Neural crest cell (in vitro differentiated cells): ENCODE measurements at places on chromosomes 2 and 18. TPM values are rescaled to one million over a fixed set of nuclear protein-coding genes. Genes with fewer than 3 reads are reported as not detected.

DNA sequence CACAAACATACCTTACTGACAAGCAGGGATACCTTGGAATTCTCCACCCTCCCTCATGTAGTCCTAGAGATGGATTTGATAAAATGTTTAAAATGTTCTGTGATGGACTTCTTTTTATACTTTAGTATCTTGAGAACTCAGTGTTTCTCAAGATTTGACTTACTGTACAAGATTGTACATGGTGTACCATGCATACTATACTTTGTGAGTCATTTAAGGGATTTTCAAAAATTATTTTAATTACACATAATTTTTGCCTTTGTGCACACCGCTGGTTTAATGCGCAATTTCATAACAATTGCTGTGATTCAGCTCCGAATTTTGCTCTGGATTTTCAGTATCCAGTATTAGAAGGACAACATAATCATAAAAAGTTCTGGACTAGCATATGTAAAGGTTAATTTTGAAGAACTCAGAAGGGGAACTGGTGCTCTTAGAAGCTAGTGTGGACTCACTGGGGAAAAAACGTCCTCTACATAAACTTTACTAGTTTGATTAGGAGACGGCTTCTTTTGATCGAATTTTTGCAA, 78.6 kb upstream of the ACSL3 start:
- H3K4me1 ChIP-seq: peaks cover 10% of the 10 kb centered on the region
- H3K36me3 ChIP-seq: peaks cover 4% of the 10 kb centered on the region
- H3K4me3 ChIP-seq: no peak overlapping the region
- DNase-seq: no peak

- no peaks in the 10 kb centered on the region for H3K27me3 ChIP-seq
- H3K36me3 ChIP-seq: peaks cover 2% of the 10 kb centered on the region
- H3K4me1 ChIP-seq: peaks cover 35% of the 10 kb centered on the region
Measured at GRCh38 chr2:226031647-226032501, 632.4 kb downstream of the NYAP2 start.

GRCh38 chr2:148888986-148889385, 14.0 kb downstream of the KIF5C start:
- no peak for DNase-seq
- H3K27me3 ChIP-seq: peaks cover 9% of the 10 kb centered on the region
- H3K4me1 ChIP-seq: peaks cover 27% of the 10 kb centered on the region
- H3K4me3 ChIP-seq: peak overlapping the region; percentile 80
- peaks cover 19% of the 10 kb centered on the region for H3K36me3 ChIP-seq

GRCh38 chr18:78875016-78875777, 104.4 kb upstream of the SALL3 start:
- H3K36me3 ChIP-seq: no peaks in the 10 kb centered on the region
- H3K4me3 ChIP-seq: no peak overlapping the region
- H3K27me3 ChIP-seq: no peaks in the 10 kb centered on the region
- H3K27ac ChIP-seq: no peak overlapping the region

DNA sequence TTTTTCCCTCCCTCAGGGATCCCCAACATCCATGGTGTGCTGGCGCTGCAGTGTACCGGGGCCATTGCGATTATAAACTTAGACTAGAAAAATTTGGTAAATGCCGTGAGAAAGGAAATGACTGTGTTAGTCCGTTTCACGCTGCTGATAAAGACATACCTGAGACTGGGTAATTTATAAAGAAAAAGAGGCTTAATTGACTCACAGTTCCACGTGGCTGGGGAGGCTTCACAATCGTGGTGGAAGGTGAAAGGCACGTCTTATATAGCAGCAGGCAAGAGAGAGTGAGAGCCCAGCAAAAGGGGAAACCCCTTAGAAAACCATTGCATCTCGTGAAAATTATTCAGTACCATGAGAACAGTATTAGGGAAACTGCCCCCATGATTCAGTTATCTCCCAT, 44.3 kb downstream of the NTSR2 start:
- peaks cover 43% of the 10 kb centered on the region for H3K36me3 ChIP-seq
- H3K27ac ChIP-seq: no peak overlapping the region
- no peaks in the 10 kb centered on the region for H3K27me3 ChIP-seq

- no peak overlapping the region for H3K27ac ChIP-seq
- no peak for DNase-seq
- H3K4me3 ChIP-seq: no peak overlapping the region
- peaks cover 32% of the 10 kb centered on the region for H3K4me1 ChIP-seq
- no peaks in the 10 kb centered on the region for H3K36me3 ChIP-seq
Measured at GRCh38 chr2:173414823-173415322, 60.2 kb downstream of the CDCA7 start.

DNA sequence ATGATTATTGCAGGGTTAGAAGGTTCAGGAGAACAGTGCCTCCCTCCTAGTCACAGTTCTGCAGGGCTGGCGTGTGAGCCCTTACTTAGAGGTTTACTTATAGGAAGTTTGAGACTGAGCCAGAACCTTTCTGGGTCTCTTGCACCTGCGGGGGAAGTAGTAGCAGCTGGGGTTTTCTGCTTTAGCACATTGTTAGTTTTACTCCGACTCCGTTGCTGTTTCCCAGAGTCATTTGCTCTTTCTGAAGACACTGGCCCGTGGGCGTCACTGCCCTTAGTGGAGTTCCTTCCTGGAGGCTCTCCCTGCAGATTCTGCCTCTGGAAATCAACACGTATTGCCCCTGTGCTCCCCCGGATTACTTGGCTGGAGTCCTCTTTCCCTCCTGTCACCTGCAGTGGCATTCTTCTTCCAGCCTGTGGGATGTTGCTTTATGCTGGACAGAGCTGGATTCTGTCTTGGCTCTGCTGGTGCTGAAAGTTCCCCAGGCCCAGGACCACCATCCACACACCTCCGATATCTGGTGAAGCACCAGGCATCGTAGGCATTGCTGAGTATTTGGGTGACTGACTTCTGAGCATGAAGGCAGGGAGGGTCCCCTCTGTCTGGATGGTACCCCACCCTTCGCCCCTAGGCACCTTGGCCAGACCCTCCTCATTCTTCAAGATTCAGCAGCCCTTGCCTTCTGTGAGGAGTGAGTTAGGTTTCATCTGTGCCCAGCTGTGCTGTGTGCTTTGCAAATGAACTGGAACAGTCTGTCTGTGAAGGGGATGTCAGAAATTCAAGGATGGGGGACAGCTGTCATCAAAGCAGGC, 51.7 kb downstream of the AGAP1 start:
- H3K4me3 ChIP-seq: no peak overlapping the region
- H3K4me1 ChIP-seq: peaks cover 34% of the 10 kb centered on the region
- no peaks in the 10 kb centered on the region for H3K27me3 ChIP-seq
- no peaks in the 10 kb centered on the region for H3K36me3 ChIP-seq
- DNase-seq: no peak

GRCh38 chr2:9760069-9760901, 83.0 kb upstream of the TAF1B start:
- H3K27me3 ChIP-seq: peaks cover 20% of the 10 kb centered on the region
- peaks cover 25% of the 10 kb centered on the region for H3K4me1 ChIP-seq
- no peak for DNase-seq
- H3K27ac ChIP-seq: peak overlapping the region; percentile 89

GRCh38 chr2:127410871-127411652, 7.2 kb upstream of the PROC start:
- no peak overlapping the region for H3K4me3 ChIP-seq
- peaks cover 13% of the 10 kb centered on the region for H3K27me3 ChIP-seq
- no peak overlapping the region for H3K27ac ChIP-seq
- peaks cover 3% of the 10 kb centered on the region for H3K4me1 ChIP-seq
- no peaks in the 10 kb centered on the region for H3K36me3 ChIP-seq

DNA sequence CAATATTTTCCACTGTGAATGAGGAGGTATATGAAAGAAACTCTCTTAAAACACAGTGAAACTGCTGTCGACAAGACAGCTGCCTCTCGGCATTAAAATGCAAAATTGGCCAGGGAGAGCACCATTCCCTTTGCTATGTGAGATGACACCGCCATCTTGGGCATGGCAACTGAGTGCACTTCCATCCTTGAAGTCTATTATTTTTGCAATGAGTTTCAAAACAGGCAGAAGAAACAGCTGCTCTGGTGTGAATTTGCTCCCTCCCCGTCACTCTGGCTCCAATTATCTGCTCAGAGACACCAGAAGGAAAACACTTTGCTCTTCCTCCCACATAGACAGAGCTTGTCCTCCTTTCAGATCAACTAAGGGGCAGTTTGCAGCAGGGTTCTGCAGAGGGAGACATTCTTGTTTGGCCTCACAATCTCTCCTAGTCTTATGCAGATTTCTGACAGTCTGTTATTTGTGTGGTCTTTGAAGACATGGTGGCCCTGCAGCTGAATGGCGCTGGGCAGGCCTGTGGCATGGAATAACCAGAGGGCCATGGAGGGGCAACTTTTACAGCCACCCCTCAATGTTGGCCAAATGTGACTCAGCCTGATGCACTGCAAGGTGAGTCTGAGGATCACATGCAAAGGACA, 48.6 kb upstream of the SEC11C start:
- no peak overlapping the region for H3K4me3 ChIP-seq
- no peaks in the 10 kb centered on the region for H3K4me1 ChIP-seq
- no peak overlapping the region for H3K27ac ChIP-seq
- H3K36me3 ChIP-seq: no peaks in the 10 kb centered on the region
- DNase-seq: no peak
- peaks cover 1% of the 10 kb centered on the region for H3K27me3 ChIP-seq

GRCh38 chr2:102129951-102130646, 12.4 kb upstream of the IL1R1 start:
- DNase-seq: no peak
- no peaks in the 10 kb centered on the region for H3K36me3 ChIP-seq
- no peak overlapping the region for H3K27ac ChIP-seq
- H3K4me1 ChIP-seq: peaks cover 5% of the 10 kb centered on the region

GRCh38 chr2:8279506-8279905, 402.4 kb upstream of the ID2 start:
- DNase-seq: no peak
- H3K27me3 ChIP-seq: no peaks in the 10 kb centered on the region
- no peaks in the 10 kb centered on the region for H3K36me3 ChIP-seq
- H3K27ac ChIP-seq: no peak overlapping the region

DNA sequence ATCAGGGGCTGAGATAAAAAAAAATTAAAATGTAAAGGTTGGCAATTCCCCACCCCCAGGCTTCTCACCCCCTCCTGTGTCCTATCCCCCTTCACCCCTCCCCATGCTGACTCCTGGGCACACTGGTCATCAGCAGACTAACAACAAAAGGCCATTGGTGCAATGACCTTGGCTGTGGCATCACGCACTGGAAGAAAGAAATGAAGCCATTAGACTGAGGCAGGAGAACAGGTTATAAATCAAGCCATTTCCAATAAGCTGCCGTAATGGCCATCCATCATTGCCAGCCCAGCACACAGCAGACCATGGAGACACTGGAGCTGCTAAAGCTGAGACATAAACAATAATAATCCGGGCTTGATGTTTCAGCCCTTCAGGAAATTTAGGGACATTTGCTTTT, 342.4 kb upstream of the ETAA1 start:
- no peak for DNase-seq
- no peaks in the 10 kb centered on the region for H3K36me3 ChIP-seq
- H3K27me3 ChIP-seq: peaks cover 2% of the 10 kb centered on the region

DNA sequence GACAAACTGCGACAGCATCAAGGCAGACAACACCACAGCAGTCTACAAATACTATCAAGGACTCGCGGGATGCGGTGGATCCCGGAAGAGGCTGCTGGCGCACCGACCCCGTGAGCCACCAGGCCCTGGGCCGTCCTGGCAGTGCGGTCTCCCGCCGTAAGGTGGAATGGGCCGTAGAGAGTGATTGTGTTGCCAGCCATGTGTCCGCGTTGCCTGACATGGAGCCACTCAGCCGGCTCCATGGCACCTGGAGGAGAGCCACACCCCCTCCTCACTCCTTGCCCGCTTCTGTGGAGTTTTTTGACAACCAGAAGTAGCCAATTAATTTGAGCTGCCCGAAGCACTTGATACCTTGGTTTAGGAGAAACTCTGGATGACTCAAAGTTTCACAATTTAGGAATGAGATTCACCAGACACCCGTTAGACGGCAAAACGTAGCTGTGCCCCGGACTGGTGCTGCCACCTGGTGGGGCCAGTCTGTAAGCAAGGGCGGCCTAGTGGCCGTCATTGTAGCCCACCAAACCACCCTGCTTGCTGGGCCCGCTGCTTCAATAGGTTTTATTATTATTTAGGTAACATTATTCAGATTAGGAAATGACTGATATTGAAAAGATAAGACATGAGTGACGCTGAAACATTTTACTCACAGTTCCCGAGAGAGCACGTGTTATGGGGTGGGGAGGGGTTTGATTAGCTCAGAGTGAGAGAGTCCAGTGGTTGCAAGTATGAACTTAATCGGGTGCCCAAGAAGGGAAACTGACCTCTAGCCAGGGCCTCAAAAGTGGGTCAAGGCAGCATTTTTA, 10.2 kb upstream of the IMP4 start:
- peak; percentile 80 for DNase-seq
- no peak overlapping the region for H3K27ac ChIP-seq
- peaks cover 60% of the 10 kb centered on the region for H3K27me3 ChIP-seq
- peaks cover 5% of the 10 kb centered on the region for H3K36me3 ChIP-seq
- H3K4me3 ChIP-seq: peak overlapping the region; percentile 61

GRCh38 chr2:26076001-26076587, 42.2 kb downstream of the RAB10 start:
- no peak for DNase-seq
- no peaks in the 10 kb centered on the region for H3K27me3 ChIP-seq
- H3K27ac ChIP-seq: no peak overlapping the region
- no peak overlapping the region for H3K4me3 ChIP-seq

- H3K27ac ChIP-seq: no peak overlapping the region
- no peaks in the 10 kb centered on the region for H3K36me3 ChIP-seq
- no peaks in the 10 kb centered on the region for H3K4me1 ChIP-seq
- no peak overlapping the region for H3K4me3 ChIP-seq
- no peak for DNase-seq
- no peaks in the 10 kb centered on the region for H3K27me3 ChIP-seq
Measured at GRCh38 chr2:4674007-4674406, 970.6 kb downstream of the DCDC2C start.

GRCh38 chr2:232626584-232626983, 6.8 kb upstream of the EFHD1 start:
- no peaks in the 10 kb centered on the region for H3K4me1 ChIP-seq
- H3K27ac ChIP-seq: no peak overlapping the region
- no peaks in the 10 kb centered on the region for H3K36me3 ChIP-seq
- H3K4me3 ChIP-seq: no peak overlapping the region
- peaks cover 20% of the 10 kb centered on the region for H3K27me3 ChIP-seq

Gene CCBE1
- 0.18 and 0.33 TPM in 2 replicates for total RNA-seq

Gene SLC19A3
- 0.54 and 1.1 TPM in 2 replicates for total RNA-seq

Gene ADRA2B
- total RNA-seq: 0.79 and 0.82 TPM in 2 replicates

Gene GALNT3
- total RNA-seq: 3.1 and 3.4 TPM in 2 replicates

Gene CD8B2
- not detected in 2 replicates for total RNA-seq

Gene GPR55
- total RNA-seq: not detected in 2 replicates

Gene TTN
- under 0.01 TPM in 2 replicates for total RNA-seq

Gene HPCAL1
- total RNA-seq: 16.2 and 17.3 TPM in 2 replicates

Gene SH3RF3
- 0.70 and 0.84 TPM in 2 replicates for total RNA-seq

Gene EML6
- total RNA-seq: 7.4 and 8.1 TPM in 2 replicates

Gene PRKAG3
- not detected in 2 replicates for total RNA-seq

Gene COPS9
- total RNA-seq: 138 and 143 TPM in 2 replicates

Gene RHBDD1
- total RNA-seq: 34.3 and 39.7 TPM in 2 replicates

Gene ZNG1B
- 38.1 and 40.4 TPM in 2 replicates for total RNA-seq
